Iris pigment epithelial cell (primary cell): ENCODE measurements at places on chromosomes 2 and 18.

- DNase-seq, result no peak
These were observed 21.9 kb upstream of the MTERF4 start for GRCh38 chr2:241123816-241124536.

- DNase-seq, result no peak
These were observed 200.6 kb downstream of the NAPG start for GRCh38 chr18:10726198-10727068.

- no peak for DNase-seq
These were observed 24.4 kb downstream of the SLC3A1 start for GRCh38 chr2:44299635-44300034.

GRCh38 chr2:106282462-106283170, 88.5 kb upstream of the UXS1 start:
- DNase-seq, result no peak

DNA sequence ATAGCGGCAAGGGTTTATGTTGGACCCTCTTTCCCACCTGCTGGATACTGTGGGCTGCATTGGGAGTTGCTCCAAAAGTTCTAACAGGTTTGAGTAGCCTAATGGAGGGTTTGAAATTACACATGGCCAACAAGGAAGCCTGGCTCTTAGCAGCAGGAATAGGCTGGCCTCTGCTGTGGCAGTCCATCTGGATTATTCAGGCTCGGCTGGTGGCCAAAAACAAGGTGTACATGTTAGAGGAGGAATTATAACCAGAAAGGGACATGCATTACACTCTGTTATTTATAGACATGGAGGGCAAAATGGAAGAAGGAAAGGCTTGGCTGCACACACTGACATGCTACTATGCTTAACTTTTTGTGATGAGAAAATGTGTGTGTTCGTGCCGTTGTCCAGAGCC, 61.1 kb upstream of the NRXN1 start:
- DNase-seq, result no peak

DNA sequence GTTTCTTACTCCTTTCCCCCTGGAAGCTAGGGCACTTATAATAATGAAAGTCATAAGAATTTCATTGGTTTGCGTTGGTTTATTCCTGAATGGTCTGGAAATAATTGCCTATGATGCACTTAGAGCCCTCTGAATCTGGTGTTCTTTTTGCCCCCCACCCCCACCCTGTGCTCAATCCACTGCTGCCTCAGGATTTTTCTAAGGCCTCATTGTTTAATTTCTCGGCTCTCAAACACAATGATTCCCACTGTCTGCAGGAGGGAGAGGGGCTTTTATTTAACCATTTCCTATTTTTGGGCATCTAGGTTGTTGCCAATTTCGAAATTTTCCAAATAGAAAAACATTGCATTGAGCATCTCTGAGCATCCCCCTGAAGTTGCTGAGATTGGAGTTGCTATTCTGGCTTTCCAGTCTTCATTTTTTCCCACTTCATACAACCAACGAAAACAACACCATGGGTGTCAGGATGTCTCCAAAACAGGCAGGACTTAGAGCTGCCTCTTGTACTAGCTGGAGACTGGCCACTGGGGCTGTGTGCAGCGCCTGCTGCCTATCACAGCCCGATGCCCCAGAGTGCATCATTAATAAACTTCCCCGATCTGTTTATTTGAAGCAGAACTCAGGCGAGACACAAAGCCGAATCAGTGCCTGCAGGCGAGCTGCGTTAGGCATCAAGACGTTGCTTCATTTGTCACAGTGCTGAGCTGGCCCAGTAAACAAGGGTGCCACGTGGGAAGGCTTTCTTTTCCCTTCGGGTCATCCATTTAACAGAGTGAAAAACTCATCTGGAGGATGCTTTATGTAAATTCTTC, 1.8 kb upstream of the PCARE start:
- peak; percentile 65 for DNase-seq

GRCh38 chr2:166044853-166045483, 82.9 kb downstream of the SCN1A start:
- no peak for DNase-seq

DNA sequence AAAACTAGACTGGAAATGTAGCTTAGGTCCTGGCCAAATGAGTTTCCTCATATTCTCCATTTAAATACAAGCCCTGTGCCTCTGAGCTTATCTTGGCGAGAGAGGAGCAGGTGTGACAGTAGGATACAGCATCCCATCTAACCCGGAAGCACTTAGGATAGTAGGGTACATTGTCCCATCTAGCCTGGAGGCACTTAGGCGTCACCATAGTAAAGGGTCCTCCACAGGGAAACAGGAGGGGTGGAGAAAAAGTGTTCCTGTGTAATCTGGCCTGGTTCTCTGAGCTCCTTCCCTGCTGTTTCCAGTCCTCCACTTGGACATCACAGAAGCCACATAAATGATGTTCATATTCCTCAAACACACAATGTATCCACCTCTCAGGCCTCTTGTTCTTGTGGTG, 301.4 kb downstream of the GALR1 start:
- no peak for DNase-seq

DNA sequence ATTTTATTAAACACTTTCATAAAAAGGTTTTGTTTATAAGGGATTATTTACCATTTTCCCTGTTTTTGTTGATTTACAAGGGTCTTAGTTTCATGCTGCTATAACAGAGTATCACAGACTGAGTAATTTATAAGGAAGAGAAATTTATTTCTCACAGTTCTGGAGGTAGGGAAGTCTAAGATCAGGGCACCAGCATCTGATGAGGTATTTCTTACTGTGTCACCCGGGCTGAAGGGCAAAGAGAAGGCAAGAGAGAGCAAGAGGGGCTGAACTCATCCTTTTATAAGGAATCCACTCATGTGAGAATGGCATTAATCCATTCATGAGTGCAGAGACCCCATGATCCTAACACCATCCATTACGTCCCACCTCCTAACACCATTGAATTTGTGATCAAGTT, 160.0 kb upstream of the SLC39A10 start:
- no peak for DNase-seq

DNA sequence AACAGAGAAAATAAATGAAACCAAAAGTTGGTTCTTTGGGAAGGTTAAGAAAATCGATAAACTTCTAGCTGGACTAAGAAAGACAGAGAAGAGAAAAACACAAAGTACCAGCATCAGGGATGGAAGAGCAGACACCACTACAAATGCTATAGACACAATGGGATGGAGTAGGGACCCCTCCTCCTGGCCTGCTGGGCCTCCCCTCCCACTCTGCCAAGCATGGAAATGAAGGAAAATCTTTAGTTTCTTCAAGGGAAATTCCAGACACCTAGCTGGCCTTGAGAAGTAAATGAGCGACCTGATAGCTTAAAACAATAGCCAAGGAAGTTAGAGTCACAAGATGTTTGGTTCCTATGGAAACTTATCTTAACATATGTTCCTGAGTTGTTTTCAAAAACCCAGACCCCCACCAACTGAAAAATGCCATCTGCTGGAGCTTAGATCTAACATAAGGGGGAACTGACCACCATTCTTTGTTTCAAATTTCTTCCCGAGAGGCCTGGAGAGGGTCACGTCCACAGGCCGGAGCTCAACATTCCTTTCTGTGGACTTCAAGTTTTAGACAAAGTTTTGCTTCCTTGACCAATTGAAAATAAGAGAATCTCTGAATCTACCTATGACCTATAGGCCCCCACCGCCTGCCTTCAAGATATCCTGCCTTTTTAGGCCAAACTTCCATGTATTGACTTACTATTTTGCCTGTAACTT, 101.9 kb downstream of the BIN1 start:
- no peak for DNase-seq

DNA sequence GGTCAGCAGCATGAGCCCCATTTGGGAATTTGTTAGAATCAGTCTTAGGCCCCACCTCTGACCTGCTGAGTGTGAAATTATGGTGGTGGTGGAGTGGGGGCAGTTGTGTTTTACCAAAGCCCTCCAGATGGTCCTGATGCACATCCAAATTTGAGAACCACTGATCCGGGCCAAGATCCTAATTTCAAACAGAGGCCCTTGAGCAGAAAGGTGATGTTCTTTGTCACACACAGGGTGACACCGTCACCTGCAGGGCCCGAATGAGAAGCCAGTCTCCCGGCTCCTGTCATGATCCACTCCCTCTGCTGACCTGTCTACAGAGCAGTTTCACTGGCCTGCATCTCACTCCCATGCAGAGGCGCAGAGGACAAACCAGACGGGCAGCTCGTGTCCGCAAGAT, 129.9 kb downstream of the TRIM43 start:
- no peak for DNase-seq

- peak; percentile 75 for DNase-seq
These were observed 105.2 kb upstream of the DLX2 start for GRCh38 chr2:172207911-172208310.

GRCh38 chr2:26318950-26319349, 27.0 kb upstream of the SELENOI start:
- no peak for DNase-seq

DNA sequence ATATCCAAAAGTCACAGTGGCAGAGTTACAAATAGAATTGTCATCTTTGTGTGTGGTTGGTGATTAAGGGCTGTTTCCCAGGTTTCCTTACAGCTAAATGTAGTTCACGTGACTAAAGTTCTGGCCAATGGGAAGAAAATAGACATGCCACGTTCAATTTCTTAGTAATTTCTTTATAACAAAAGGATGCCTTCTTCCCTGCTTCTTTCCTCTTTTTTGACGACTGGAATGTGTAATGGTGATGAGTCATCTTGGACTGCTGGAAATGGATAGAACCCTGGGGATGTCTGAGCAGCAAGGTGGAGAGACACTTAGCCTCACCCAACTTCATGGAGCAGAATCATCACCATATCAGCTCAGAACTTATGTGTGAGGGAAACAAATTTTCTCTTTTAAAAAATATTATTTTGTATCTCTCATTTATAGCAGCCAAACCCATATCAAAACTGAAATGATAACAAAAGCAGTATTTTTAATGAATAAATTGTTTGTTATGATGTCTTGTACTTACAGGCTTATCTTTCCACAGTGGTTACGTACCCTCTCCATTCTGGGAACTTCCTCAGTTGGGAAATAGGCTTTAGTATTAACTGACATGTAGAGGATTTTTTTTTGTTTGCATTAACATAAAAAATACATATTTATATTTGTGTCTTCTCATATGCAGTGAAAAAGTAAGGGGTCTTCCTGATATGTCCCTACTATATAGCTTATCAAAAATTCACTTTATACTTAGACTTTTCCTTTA, 91.1 kb upstream of the CDH2 start:
- peak; percentile 35 for DNase-seq

GRCh38 chr18:48571639-48572384, 33.0 kb downstream of the CTIF start:
- DNase-seq, result no peak

DNA sequence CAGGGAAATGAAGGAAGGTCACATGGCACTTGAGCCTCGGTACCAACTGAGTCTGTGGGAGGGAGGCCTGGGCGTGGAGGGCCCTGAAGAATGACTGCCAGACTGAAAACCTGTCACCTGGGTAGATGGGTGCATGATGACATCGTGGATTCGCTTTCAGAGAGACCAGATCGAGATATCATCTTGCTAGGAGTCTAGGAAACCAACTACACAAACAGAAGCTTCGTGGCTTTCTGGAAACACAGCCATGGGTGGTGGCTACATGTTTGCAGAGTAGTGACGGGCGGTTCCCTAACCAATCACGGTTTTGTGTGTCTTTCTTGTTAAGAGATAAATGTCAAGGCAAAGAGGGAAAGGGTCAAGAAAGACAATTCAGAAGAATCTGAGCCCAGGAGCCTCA, 155.0 kb downstream of the EIPR1 start:
- DNase-seq, result peak; percentile 6

DNA sequence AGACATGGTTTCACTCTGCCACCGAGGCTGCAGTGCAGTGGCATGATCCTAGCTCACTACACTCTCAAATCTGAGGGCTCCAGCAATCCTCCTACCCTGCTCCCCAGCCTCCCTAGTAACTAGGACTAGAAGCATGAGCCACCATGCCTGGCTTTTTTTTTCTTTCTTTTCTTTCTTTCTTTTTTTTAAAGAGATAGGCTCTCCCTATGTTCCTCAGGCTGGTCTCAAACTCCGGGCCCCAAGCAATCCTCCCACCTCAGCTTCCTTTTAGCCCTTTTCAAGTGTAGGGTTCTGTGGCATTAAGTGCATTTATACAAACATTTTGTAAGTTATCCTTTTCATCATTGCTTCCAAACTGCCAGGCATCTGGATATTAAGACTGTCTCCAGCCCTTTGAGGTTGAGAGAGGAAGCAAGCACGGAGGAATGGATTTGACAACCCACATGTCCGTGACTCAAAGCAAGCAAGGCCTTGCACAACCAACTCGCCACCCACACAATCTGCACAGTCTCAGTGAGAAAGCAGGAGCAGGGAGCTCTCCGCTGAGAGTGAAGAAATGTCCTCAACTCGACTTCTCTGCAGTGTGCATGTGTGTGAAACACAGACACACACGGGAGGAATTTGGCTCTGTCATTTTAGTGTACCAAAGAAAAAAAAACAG, 65.6 kb downstream of the ATP8B1 start:
- peak; percentile 99 for DNase-seq

DNA sequence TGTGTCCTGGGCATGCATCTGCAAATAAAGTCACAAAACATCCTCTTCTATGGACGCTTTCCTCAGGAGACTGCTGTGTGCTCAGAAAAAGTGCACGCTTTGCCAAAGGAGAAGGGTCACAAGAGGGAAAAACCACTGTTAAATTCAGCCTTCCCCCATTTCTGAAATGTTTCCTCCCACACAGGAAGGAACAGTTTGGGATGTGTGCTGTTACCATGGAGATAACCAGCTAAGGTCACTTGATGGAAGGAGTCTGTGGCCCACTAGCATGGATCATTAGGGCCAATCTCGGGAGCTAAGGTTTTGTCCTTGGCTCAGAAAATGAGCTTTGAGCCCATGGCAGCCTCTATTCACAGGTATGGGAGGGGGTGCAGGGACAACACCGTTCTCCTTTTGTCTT, 5.6 kb downstream of the KCNE4 start:
- no peak for DNase-seq

- DNase-seq, result no peak
These were observed 21.7 kb downstream of the COX7A2L start for GRCh38 chr2:42339191-42339912.

DNA sequence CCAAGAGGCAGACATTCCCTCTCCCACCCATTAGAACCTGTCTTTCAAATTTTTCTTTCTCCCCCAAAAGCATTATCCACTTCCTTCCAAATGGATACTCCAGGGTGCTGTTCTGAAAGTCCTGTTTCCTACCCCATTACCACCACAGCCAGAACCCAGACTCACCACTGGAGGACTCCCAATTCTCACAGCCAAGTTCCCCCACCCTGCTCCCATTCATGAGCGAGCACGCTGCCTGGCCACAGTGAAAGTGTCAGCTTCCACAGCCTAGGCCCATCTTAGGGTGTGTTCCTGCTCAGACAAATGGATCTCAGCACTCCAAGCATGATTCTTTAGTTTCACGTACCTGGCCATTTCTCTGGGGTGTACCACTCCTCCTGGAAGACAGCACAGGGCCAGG, 3.8 kb upstream of the ANKRD53 start:
- DNase-seq, result no peak

DNA sequence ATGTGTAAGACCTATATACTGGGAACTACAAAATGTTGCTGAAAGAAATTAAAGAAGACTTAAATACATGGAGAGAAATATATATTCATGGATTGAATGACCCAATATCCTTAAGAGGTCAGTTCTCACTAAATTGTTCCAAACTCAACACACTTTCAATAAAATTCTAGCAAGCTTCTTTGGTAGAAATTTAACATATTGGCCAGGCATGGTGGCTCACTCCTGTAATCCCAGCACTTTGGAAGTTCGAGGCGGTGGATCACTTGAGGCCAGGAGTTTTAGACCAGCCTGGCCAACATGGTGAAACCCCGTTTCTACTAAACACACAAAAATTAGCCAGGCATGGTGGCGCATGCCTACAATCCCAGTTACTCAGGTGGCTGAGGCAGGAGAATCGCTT, 33.6 kb upstream of the MYCN start:
- no peak for DNase-seq
